ENCODE measurements at places on chromosomes 12 and 14.

DNA sequence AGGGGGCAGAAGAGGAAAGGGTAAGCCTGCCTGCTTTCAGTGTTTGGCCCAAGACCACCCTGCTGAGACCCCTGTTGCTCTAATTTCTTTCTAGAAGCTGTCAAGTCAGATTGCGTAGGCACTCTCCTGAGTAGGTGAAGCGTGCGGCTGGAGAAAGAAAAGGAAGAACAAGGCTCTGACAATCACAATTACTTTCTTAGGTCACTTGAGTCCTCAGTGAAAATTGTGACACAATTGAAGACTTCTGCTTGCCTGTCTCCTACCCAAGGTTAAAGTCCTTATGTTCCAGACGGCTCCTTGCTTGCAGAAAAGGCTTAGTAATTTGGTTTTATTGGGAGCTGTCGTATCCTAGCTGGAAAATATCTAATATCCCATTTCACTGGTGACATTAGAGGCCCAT is 721 bp upstream of the CTSG start:
- DNase-seq: no peak

- no peak for DNase-seq
Measured at GRCh38 chr12:24913130-24913529, 35.8 kb downstream of the BCAT1 start.

- DNase-seq: no peak
Measured at GRCh38 chr12:8916154-8916553, 1.8 kb downstream of the PHC1 start.

DNA sequence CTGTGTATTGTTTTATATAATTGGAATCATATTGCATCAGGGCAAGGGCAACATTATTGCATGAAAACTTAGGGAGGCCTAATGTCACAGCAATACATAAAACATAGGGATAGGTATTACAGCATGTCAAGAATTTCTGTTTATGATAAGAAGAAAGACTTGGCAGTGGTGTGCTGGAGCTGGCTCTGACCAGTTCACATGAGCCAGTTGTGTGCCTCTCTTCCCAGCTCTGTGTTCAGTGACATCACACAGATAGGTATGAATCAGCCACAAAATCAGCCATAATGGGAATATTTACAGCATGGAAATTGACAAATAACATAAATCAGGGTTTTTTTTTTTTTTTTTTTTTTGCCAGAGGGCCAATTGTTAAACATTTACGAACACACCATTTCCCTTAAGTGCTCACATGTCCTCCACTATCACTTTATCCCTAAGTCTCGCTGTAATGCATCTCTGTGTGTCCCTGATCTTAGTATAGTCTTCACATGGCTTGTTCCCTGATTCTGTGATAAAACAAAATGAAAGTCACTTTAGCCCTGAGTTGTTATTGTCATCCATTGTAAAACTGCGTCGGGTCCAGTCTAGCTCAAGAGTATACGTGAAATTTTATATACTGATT is 31.9 kb upstream of the ACSM4 start:
- DNase-seq: no peak

DNA sequence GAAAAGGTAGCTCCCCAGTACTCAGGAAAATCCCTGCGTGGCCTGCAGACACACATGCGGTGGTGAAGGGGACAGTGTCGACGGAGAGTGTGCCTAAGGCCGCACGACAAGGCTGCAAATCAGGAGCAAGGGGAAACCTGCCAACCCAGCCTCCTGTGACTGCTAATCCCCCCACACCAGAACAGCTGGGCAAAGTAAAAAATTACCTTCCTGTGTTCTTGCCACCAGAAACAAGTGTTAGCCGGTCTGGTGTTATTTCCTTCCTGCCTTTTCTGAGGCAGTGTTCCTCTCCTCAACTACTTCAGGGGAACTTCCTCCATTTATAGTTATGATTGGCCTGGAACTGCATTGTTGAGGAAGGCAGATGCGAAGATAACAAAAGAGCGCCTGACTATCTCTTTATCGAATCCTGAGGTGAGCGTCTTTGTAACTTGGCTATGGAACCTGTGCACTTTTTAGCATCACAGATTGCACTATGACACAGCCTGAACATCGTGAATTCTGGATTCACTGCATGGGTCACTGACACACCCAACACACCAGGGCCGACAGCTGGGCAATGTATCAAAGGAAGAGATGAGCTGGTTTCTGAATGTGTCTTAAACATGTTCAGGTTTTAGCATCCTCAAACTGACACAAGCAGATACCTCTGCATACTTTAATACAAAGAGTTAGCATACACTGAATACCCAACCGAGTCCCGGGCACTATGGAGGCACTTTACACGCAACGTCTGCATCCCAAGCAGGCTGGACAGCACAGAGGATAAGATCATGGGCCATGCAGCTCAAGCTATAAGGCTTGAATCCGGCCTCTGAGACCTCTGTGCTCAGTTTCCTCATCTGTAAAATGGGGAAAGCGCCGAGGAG is 28.9 kb downstream of the SLC15A4 start:
- no peak for DNase-seq

GRCh38 chr14:99363051-99363450 is 91.1 kb upstream of the BCL11B start:
- no peak for DNase-seq

DNA sequence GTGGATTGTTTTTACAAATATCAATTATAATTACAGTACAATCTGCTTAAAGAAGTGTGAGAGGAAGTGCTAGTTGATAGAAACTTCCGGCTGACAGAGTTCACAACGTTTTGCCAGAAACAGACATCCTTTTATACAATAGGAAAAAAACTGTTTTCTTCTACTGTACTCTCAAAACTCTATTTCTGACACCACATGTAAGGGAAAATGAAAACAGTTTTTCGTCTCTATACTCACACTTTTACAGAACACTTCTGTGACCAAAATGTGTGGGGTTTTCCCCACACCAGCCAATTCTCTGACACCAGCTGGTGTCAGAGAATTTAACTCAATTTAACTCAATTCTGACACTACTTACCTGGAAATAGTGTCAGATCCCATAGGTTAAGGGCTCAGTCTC is 24.2 kb upstream of the HIF1A start:
- DNase-seq: no peak

GRCh38 chr14:32428875-32429274 is 99.8 kb downstream of the AKAP6 start:
- no peak for DNase-seq

GRCh38 chr12:88202500-88202899 is 60.4 kb downstream of the TMTC3 start:
- no peak for DNase-seq

DNA sequence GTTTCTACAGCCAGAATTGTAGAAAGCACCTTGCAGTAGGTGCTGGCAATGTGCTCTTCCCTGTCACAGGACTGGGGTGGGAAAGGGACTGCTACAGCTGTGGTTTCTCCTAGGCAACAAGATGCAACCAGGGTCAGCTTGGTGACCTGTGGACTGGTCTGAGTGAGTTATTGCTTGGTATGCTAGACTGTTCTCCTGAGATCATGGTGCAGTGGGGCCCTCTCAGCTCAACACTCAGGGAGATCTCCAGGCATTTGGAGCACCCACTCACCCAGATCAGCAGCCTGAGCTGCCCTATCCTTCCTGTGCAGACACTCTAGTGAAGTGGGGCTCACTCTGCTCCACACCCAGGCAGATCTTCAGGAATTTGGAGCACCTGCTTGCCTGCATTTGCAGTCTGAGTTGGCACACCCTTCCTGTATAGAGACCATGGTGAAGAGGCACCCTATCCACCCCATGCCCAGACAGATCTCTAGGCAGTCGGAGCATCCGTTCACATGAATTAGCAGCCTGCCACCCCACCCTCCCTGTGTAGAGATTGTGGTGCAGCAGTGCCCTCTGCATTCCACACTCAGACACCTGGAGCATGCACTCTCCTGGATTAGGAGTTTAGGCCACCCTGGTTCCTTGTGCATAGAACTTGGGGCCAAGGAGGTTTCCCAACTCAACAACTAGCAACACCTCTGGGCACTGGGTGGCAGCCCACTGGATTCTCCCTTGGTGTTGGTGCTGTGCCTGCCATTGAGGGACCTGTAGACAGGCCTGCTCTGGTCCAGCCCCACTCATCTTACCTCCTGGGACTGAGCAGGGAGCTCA is 3.8 kb upstream of the FAM186B start:
- no peak for DNase-seq

- no peak for DNase-seq
Measured at GRCh38 chr12:84079626-84080025, 833.0 kb downstream of the SLC6A15 start.

DNA sequence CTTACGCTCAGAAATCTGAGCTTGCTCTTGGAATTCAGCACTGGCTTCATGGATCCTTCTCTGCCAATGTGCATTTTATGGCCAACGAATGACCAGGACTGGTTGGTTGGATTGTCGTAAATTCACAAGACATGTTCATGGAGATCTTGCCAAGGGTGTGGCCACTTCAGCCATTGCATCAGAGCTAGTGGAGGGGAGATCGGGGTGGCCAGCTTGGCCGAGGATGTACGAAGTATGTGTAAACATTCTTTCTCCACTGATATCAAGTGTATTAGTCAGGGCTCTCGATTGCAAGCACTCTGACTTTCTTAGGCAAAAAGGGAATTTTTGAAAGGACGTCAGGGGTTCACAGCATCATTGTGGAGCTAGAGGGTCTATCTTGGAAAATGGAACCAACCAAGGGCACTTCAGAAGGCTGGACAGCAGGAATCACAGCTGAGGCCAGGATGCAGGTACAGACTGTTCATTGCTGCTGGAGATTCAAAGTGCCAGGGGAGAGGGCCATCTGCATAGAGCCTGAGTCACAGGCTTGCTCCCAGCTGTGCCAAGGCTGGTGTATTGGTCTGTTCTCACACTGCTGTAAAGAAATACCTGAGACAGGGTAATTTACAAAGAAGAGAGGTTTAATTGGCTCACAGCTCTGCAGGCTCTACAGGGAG is 32.9 kb upstream of the ADGRD1 start:
- DNase-seq: no peak

GRCh38 chr14:52954346-52955214 is 3.7 kb upstream of the FERMT2 start:
- no peak for DNase-seq

- no peak for DNase-seq
Measured at GRCh38 chr12:53735-54730, 12.5 kb upstream of the IQSEC3 start.

DNA sequence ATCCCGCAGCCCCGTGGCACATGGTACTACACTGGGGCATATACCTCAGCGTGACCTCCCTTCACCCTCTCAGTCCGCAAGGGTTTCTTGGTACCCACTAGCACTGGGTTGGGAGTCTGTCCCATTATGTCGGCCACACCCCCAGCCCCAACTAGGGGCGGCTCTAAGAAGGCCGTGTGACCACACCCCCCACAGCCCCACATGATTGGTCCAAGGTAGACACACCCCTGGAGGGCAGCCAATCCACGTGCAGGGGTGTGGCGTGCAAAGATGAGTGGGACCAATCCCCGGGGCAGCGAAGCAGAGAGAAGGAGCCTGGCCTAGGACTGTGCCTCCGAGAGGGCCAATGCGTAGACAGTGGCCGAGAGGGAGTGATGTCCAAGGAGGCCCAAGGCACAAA is 34.6 kb upstream of the BEGAIN start:
- no peak for DNase-seq

DNA sequence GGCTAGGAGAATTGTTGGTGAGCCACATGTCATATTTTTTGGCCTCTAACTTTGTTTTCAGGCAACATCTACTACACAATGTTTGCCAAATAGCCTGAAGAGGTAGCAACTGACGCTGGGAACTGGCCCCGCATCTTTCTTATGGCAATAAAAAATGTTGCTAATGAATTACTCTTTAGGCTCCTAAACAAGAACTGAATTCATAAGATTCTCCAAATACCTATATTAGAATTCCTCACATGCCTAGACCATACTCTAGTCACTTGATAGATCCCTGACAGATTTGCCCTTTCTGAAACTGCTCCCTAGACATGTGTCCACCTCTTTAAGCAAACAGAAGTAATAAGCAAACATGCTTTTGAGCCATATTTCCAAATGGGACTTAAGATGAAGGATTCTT is 209.0 kb upstream of the ATXN7L3B start:
- DNase-seq: no peak

DNA sequence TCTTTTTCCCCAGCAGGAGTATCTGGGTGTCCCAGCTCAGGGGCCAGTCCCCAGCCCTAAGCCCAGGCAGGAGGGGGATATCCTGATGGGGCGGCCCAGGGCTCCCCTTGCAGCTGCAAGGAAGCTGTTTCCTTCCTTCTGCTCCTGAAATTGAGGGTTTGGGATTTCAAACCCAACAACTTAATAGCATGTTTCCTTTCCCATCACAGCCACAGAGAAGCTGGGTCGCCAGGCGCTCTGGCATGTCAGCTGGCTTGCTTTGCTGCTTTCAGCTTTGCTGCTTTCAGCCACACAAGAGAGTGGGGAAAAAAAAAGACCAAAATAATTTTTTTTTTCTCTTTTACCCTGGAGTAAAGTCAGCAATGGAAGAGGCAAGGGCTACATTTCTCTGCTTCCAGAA is 30.0 kb downstream of the HVCN1 start:
- DNase-seq: no peak

DNA sequence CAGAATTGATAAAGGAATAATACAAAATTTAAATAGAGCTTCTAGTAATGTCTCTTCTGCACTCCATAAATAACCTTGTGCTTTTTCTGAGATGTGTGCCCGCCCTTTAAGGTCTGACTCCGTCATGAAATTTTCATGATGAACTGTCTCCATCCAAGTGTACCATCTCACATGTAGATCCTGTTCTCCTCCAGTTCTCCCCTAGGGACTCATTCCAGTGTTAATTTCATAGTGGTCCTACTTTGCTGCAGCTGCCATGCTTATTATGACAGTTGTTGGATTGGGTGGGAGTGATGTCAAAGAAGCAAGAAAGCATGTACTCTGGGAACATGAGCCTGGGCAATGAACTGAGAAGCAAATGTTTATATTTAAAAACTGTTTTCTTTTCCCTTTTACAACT is 442.5 kb upstream of the PDE3A start:
- no peak for DNase-seq

GRCh38 chr14:59376686-59377085 is 88.5 kb downstream of the GPR135 start:
- DNase-seq: no peak

DNA sequence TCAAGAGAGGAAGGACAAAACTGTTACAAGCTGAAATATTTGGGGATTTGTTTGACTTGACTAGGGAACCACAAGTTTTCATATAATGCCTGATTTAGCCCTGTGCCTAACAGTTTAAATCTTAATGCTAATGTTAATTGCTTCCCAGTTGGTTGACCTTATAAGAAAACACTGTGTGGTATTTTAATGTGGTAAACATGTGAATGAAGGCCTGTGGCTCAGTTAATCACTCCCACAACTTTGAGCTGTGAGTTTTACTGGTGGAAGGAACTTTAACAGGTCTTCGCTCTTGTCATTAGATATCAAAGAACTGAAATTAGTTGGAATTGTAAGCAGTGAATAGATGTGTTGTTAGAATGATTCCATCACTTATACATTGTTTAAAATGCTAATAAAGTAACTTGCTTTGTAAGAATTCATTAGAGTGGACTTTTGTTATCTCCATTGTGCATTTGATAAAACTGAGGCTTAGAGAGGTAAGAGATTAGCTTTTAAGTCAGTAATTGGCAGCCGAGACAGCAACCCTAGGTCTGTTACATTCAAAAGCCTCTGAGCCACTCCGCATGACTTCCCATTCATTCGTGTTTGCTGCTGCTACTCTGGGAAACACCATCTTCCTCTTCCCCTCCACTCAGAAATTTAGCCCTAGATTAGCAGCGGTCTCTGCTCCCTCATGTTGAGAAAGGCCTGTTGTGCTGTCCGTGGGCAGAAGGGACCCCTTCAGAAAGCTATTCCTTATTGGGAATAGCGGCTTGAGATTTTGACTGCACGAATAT is 1.0 kb upstream of the TBK1 start:
- DNase-seq: no peak
